Tibial nerve (tissue), 4 donors: ENCODE measurements at places on chromosomes 11 and 22.

GRCh38 chr11:35281169-35281688, 138.1 kb downstream of the SLC1A2 start:
- no peak overlapping the region for H3K4me3 ChIP-seq
- no peak overlapping the region for H3K27ac ChIP-seq
- no peak for DNase-seq
- H3K4me1 ChIP-seq, result no peaks in the 10 kb centered on the region

DNA sequence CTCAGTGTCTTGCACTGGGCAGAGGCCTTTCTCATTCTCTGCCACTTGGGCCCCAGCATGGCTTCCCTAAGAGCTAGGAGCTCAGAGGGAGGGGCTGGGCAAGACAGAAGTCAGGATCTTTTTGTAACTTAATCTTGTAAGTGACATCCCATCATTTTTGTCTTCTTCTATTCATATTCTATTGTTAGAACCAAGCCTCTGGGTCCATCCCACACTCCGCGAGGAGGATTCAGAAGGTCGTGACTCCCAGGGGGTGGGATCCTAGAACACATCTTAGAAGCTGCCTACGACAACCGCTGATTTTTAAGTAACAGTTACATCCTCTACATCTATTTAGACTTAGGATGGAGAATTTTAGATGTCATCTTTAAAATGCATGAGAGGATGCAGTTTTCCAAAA, 1.5 kb upstream of the IL17RA start:
- no peak for DNase-seq
- no peaks in the 10 kb centered on the region for H3K36me3 ChIP-seq
- no peak overlapping the region for H3K4me3 ChIP-seq
- no peak overlapping the region for H3K27ac ChIP-seq
- no peaks in the 10 kb centered on the region for H3K4me1 ChIP-seq
- H3K27me3 ChIP-seq, result no peaks in the 10 kb centered on the region

- H3K27me3 ChIP-seq, result no peaks in the 10 kb centered on the region
- no peaks in the 10 kb centered on the region for H3K4me1 ChIP-seq
- H3K36me3 ChIP-seq, result no peaks in the 10 kb centered on the region
- H3K27ac ChIP-seq, result no peak overlapping the region
Measured at GRCh38 chr11:120773501-120774031, 250.3 kb upstream of the TBCEL start.

DNA sequence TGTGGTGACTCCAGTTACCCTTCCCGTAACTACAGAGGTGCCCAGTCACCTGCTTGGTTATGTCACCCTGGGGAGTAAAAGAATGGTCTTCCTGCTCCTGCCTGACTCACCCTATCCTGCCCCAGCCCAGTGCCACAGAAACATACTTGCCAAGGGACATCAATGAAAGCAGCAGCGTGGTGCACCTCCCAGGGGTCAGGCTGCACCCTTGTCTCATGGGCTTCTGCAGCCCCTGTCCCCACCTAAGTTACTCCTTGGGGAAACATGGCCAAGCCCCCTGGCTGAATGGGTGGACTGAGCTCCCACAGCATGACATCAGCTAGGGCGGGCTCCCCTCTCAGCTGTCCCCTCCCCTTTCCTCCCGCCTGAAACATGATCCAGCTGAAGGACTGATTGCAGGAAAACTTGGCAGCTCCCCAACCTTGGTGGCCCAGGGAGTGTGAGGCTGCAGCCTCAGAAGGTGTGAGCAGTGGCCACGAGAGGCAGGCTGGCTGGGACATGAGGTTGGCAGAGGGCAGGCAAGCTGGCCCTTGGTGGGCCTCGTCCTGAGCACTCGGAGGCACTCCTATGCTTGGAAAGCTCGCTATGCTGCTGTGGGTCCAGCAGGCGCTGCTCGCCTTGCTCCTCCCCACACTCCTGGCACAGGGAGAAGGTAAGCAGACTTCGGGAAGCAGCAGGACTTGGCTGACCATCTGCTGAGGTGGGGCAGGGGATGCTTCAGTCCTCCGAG, at the start of gene HTR3A:
HTR3A (plus strand) TSS at position 368 of the 730 bp plus-strand sequence; CDS start at position 586, 218 bp downstream.
- H3K4me1 ChIP-seq, result peaks cover 9% of the 10 kb centered on the region
- no peaks in the 10 kb centered on the region for H3K27me3 ChIP-seq
- no peak for DNase-seq

- H3K36me3 ChIP-seq, result no peaks in the 10 kb centered on the region
- no peak for DNase-seq
- no peak overlapping the region for H3K27ac ChIP-seq
Measured at GRCh38 chr22:41915786-41916493, 1.1 kb upstream of the SHISA8 start.

DNA sequence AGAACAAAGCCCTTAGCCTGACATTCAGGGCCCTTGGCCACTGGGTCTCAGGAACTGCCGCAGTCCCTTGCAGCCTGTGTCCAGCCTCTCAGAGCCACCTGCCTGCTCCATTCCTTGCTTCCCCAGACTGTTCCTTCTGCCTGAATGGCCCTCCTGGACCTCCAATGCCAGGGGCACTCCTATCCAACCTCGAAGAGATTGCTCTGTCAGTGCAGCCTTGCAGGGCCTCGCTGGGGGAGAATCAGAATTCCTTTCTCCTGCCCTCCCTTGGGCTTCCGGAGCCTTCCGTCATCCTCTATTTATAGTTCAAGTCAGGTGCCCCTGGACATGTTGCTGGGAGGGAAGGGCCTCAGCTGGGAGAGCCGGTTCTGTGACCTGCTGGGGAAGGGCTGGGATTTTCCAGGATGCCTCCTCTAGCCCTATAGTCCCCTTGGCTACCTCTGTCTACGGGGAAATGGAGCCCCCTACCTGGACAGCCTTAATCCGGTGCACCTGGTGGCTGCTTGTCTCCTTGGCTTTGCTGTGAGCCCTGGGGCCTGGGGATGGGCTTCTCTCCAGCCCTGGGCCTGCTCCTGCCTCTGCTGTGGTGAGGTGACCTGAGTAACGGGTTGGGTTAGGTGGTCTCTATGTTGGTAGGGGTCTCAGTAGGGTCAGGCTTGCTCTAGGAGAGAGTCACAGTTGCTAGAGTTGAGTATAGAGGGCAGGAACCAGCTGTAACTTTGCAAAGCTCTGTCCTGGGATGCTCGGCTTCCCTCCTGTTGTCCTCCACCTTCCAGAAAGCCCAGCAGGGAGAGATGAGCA, 45.9 kb upstream of the SYT7 start:
- no peaks in the 10 kb centered on the region for H3K27me3 ChIP-seq
- no peak overlapping the region for H3K4me3 ChIP-seq
- H3K27ac ChIP-seq, result no peak overlapping the region
- DNase-seq, result no peak
- no peaks in the 10 kb centered on the region for H3K4me1 ChIP-seq

DNA sequence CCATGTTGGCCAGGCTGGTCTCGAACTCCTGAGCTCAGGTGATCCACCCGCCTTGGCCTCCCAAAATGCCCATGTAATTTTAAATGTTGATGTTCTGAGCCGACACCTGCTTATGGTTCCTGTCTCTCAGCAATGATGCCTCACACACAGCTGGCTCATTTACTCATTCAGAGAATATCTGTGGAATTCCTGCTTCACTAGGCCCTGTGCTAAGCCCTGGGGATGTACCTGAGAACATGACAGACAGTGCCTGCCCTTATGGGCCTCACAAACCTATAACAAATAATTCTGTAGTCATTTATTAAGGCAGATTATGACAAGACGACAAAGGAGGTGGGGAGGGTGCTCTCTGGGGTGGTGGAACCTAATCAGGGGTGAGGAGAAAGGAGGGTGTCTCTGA, 93.7 kb downstream of the PRR5L start:
- no peak overlapping the region for H3K4me3 ChIP-seq
- no peak for DNase-seq
- peaks cover 8% of the 10 kb centered on the region for H3K4me1 ChIP-seq
- peaks cover 4% of the 10 kb centered on the region for H3K36me3 ChIP-seq
- no peak overlapping the region for H3K27ac ChIP-seq

DNA sequence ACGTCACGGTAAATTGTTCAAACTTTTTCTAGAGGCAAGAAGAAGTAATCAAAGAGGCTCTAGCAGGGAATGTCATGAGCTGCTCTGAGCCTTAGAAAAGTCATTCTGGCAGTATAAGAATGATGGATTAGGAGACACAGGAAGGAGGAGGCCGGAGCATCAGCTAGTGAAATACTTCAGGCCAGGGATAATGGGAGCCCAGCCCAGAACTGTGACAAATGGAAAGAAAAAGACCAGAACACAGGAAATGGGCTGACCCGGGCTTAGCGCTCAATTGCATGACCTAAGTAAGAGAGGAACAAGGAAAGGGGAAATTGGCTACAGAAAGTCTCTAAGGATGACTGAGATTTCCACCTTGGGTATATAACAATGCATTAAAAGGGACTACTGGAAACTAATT, 108.6 kb downstream of the LARGE1 start:
- DNase-seq, result peak; percentile 18
- no peaks in the 10 kb centered on the region for H3K36me3 ChIP-seq
- no peak overlapping the region for H3K27ac ChIP-seq
- H3K4me1 ChIP-seq, result no peaks in the 10 kb centered on the region

DNA sequence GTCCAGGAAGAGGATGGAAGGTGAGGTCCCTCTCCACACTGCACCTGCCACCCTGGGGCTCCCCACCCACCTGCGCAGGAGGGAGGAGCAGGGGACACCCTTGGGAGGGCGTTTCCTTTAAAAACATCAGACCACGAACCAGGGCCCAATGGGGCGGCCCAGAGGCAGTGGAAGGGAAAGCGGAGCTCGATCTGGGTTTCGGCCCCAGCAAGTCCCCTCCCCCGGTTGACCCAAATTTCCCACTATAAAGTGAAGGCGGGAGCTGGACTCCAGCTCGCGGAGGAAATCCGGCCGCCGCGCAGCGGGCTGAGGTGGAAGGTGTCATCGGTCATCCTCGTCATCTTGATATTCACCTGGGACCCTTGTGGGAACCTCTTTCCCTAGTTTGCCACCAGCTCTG, 99.3 kb downstream of the WNT7B start:
- no peaks in the 10 kb centered on the region for H3K36me3 ChIP-seq
- no peaks in the 10 kb centered on the region for H3K27me3 ChIP-seq
- H3K4me3 ChIP-seq, result no peak overlapping the region
- DNase-seq, result no peak
- no peak overlapping the region for H3K27ac ChIP-seq

- no peak overlapping the region for H3K27ac ChIP-seq
- peaks cover 61% of the 10 kb centered on the region for H3K4me1 ChIP-seq
- H3K36me3 ChIP-seq, result no peaks in the 10 kb centered on the region
- no peak overlapping the region for H3K4me3 ChIP-seq
- H3K27me3 ChIP-seq, result no peaks in the 10 kb centered on the region
Measured at GRCh38 chr11:63660972-63661371, 10.2 kb downstream of the ATL3 start.

GRCh38 chr11:134755535-134755934, 343.5 kb upstream of the B3GAT1 start:
- no peaks in the 10 kb centered on the region for H3K4me1 ChIP-seq
- no peaks in the 10 kb centered on the region for H3K36me3 ChIP-seq
- H3K27me3 ChIP-seq, result no peaks in the 10 kb centered on the region
- no peak overlapping the region for H3K27ac ChIP-seq
- H3K4me3 ChIP-seq, result no peak overlapping the region

- H3K4me1 ChIP-seq, result peaks cover 31% of the 10 kb centered on the region
- no peaks in the 10 kb centered on the region for H3K27me3 ChIP-seq
- no peak overlapping the region for H3K27ac ChIP-seq
- no peak overlapping the region for H3K4me3 ChIP-seq
- H3K36me3 ChIP-seq, result peaks cover 48% of the 10 kb centered on the region
Measured at GRCh38 chr11:72002841-72003775, 4.4 kb downstream of the IL18BP start.

DNA sequence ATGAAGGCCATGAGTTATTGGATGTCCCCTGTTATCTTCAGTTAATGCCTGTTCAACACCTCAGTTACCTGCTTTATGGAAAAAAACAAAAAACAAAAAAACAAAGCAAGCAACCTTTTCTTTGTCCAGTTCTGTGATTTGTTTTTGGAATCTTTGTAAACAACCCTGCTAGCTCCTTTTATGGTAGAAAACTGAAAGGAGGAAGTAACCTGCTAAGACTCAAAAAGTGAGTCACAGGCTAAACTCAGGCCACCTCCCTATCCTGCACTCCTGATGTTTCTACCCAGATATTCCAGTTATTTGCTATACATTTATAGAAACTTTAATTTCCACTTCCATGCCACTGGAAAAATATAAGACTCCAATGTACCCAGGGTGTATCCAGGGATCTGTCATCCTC, 20.6 kb upstream of the TLCD5 start:
- no peak for DNase-seq
- H3K4me1 ChIP-seq, result no peaks in the 10 kb centered on the region
- H3K27ac ChIP-seq, result no peak overlapping the region
- no peaks in the 10 kb centered on the region for H3K36me3 ChIP-seq

DNA sequence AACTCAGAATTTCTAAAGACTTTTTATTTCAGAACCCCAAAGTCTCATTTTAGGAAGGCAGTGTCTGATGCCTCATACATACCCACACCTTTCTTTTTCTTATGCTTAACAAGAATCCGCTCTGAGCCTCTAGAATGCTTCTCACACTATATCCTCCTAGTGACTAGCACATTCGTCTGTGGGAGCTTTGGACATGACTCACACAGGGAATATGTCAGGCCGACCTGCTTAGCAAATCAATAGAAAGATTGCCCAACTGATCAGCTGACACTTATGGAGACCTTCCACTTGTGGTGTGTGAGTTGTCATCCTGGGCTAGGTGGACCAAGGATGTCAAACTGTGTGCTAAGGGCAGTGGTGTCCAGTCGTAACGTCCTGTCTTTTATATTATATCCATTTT, 129.9 kb upstream of the TTC12 start:
- H3K4me3 ChIP-seq, result no peak overlapping the region
- H3K36me3 ChIP-seq, result no peaks in the 10 kb centered on the region
- H3K27ac ChIP-seq, result no peak overlapping the region
- peaks cover 5% of the 10 kb centered on the region for H3K27me3 ChIP-seq
- no peaks in the 10 kb centered on the region for H3K4me1 ChIP-seq

DNA sequence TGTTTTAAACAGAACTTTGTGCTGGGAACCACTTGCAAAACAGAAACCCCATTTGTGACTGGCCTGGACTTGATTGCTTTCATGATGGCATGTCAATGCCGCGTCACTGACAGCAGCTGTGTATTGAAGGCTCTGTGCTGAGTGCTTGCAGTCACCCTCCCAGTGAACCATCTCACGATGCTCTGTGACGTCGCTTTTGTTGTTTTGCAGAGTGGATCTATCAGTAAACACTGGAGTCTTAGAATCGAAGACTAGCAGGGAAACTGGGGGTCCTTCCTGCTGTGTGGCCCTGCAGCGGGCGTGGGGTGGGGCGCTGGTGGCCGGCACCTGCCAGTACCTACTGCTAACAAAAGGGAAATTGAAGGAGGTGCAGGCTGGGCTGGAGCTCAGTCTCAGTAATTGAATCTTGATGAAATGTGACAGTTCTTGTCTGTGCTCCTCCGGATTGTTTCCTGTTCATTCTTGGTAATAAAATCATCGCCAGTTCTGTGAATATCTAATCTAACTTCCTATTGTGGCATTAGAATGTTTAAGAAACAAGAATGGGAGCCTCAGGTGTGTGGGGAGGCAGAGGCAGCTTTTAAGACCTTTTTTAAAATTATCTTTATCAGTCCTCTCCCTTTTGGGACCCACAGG, 50.5 kb upstream of the PARVG start:
- H3K27ac ChIP-seq, result no peak overlapping the region
- H3K4me1 ChIP-seq, result no peaks in the 10 kb centered on the region
- H3K27me3 ChIP-seq, result no peaks in the 10 kb centered on the region
- H3K4me3 ChIP-seq, result no peak overlapping the region
- no peaks in the 10 kb centered on the region for H3K36me3 ChIP-seq
